HT1080 (cell line): ENCODE measurements at places on chromosomes 11 and 22.
A peak's percentile ranks its signal among the peaks of the same experiment; 100 is the strongest.

GRCh38 chr11:66631883-66632282 lies 6.6 kb upstream of the RBM4 start:
- no peak for DNase-seq

GRCh38 chr11:3201677-3202181 lies 16.9 kb downstream of the MRGPRG start:
- no peak for DNase-seq

DNA sequence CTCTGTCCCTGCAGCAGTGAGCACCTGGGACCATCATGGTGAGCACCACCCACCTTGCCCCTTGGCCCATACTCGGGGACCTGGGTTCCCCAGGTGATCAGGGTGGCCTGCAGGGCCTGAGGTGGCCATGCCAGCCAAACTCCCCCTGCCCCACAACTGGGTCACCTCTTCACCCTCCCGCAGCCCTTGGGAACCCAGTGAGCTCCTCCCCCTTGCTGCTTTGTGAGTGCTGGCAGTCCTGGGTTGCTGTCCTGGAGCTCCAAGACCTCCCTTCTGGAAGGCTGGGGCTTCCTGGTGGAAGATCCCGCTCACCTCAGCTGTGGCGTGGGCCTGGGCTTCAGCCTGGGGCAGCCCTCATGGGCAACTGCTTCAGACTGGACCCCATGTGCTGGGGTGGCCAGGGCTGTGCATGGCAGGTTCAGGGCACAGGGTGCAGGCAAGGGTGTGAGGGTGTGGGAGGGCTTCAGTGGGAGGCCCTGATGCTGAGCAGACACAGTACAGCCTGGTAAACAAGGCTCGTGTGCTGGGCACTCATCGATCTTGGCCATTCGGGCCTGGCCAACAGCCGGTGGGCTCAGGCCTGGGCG lies 57.6 kb downstream of the RTN4R start:
- no peak for DNase-seq

DNA sequence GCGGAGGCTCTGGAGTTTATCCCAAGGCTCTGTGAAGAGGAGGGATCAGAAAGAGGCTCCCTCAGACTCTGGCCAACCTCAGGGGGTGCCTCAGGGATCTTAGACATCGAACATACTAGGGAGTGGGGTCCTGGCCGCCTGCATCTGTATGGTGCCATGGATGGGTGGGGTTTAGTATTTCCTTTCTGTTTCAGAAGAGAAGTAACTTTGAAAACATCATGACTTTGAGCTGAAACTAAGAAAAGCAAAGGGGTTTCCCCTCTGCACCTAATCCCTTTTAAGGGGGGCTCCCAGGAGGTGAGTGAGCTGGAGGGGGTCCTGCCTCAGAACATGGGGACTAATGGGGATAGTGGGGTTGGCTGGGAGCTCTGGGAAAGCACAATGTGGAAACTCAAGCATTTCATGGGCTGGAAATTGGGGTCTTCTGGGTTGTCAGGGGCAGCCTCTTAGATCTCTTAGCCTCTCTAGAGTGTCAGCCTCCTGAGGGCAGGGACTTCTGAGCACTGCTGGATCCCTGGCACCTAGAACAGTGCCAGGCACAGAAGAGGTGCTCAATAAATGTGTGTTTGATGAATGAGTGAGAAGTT lies 11.8 kb upstream of the SSTR3 start:
- DNase-seq = no peak

GRCh38 chr11:27313157-27313821 lies 49.7 kb downstream of the CCDC34 start:
- no peak for DNase-seq

- DNase-seq = no peak
Observed at GRCh38 chr11:95994329-95994728, 70.4 kb upstream of the MTMR2 start.

GRCh38 chr22:49951000-49951677 lies 9.4 kb upstream of the PIM3 start:
- no peak for DNase-seq

DNA sequence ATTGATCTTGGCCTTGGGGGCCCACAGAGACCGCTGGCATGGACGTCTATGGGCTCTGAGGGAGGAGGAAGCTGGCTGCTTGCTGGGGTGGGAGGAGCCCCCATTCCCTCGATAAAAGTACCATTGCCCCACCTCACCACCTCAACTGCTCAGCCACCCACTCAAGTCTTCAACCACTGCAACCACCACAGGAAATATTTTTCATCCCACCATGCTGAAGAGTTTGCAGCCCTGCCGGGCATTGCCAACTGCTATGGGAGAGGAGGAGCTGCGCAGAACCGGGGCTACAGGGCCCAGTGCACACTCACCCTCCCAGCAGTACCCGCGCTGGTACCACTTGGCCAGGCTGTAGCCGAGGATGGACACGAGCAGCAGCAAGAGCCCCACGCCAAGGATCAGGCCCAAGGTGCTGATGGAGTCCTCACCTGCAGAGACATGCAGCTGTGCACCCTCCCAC lies 29.2 kb downstream of the IL10RA start:
- no peak for DNase-seq

DNA sequence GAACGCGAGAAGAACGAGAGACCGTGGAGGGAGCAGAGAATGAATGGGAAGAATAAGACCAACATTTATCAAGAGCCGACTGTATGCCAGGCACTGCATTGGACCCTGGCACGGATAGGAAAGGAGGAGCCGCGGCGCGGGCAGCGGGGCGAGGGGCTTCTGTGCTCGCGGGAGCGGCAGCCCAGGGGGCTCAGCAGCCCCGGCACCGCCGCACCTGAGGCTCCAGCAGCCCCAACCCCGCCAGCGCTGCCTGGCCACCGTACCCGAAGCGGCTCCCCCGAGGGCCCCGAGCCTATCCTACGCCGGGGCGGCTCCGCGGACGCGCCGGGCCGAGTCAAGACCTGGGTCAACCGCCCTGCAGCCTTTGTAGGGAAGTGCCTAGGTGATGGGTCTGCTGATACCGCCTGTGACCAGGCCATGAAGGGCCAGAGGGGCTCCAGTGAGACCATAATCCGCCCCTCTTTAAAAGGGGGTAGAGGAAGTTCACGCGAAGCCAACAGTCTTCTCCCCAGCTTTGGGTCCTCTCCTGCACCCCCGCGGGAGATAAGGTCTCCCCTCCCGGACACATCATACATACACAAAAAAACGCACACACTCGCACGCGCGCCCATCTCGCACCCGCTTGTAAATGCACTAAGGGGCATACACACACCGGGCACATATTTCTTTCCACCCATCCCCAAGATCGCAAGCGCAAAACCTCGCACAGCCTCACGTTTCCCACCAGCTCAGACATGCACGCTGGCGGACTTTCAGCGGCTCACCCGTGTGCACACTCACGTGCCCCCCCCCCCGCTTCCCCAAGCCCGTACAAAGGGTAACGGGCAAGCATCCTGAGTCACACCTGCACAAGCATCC lies 935 bp upstream of the RTN4RL2 start:
- peak; percentile 18 for DNase-seq

DNA sequence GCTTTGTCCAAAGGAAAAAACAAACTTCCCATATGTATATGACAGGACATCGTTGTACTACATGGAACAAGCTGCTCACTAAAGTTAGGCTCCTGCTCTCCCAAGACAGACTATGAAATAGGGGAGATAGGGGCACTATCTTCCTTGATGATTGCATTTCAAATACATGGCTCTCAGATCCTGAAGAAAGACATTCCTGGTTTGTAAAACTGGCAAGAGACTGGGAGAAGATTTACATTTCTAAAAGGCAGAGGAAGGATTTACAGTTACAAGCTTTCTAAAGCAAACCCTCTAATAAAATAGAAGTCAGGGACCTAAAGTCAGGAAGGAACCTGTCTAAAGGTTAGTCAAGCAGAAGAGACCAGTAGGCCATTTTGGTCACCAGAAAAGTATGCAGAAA lies 103.7 kb downstream of the SLC17A6 start:
- DNase-seq = no peak

DNA sequence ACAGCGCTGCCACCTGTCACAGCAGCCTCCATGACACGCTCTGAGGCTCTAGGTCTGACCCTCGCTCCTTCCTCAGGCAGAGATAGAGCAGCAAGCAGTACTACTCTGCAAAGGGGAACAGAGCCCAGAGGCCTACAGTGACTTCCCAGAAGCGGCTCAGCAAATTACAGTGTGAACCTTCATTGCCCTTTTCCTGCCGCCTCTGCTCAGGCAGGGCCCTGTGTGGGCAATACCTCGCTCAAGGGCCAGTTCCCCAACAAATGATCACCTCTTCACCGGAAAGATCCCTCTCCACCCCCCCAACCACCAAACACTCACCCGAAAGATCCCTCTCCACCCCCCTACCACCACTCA lies 12.3 kb downstream of the KIAA0930 start:
- no peak for DNase-seq

GRCh38 chr11:86202013-86202336 lies 42.6 kb upstream of the EED start:
- no peak for DNase-seq

DNA sequence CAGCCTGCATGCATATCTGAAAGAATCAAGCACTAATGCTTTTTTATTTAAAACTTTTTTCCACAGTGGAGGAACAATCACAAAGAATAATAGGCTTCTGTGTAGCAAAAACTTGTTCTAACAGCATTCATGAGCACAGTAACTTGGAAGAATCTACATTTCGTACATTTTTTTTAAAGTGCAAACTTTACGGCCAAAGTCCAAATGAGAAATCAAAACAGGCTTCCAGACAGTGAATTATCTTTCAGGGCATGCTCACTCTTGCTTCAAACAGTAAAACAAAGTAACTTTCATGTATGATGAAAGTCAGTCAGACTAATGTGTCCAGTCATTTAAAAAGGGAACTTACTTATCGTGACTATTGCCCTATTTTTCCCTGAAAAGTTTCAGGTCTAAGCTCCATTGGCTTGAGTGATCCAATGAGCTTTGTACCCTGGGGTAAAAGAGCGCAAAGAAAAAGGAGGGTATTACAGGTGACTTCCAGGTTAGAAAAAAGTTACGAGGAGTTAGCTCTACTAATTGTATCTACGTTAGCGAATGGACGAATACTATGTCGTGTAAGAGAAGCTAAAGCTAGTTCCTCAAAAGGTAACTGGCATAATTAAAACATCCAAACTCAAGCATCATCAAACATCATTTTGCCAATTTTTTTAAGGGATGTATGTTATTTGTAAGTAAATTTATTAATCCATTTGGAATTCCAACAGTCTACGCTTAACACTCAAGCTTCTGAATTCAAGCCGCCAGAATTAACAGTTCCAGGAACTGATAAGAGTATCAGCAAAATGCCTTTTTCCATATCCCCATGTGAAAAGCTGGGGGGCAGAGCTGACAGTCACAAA lies 1.7 kb downstream of the PICALM start:
- DNase-seq = no peak

- no peak for DNase-seq
Observed at GRCh38 chr11:76806608-76807205, 23.6 kb downstream of the TSKU start.

GRCh38 chr11:19905280-19905853 lies 192.7 kb downstream of the NAV2 start:
- peak; percentile 36 for DNase-seq

- peak; percentile 57 for DNase-seq
Observed at GRCh38 chr11:65588199-65589054, 7.2 kb downstream of the KCNK7 start.

DNA sequence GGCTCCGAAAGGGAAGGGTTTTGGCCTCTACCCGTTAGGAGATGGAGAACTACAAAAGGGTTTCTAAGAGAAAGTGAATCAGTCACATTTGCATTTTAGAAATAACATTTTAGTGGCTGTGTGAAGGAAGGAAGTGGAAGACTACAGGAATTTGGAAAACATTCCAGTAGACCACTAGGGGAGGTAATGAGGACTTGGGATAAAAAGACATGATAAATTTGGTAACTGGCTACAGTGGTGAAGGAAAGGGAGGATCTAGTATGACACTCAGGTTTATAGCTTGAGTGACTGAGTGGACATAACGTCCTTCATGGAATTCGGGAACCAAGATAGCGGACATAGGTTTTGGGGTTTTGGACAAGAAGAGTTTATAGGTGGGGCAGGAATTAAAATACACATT lies 7.0 kb upstream of the RRM1 start:
- DNase-seq = peak; percentile 51

GRCh38 chr11:109061394-109061793 lies 360.6 kb upstream of the C11orf87 start:
- no peak for DNase-seq

- peak; percentile 37 for DNase-seq
Observed at GRCh38 chr11:47616726-47617416, 22.7 kb upstream of the C1QTNF4 start.
